G401 (cell line): ENCODE measurements at places on chromosomes 1 and 21.

GRCh38 chr1:23123528-23123927 lies 45.1 kb downstream of the LUZP1 start:
- DNase-seq, result no peak

DNA sequence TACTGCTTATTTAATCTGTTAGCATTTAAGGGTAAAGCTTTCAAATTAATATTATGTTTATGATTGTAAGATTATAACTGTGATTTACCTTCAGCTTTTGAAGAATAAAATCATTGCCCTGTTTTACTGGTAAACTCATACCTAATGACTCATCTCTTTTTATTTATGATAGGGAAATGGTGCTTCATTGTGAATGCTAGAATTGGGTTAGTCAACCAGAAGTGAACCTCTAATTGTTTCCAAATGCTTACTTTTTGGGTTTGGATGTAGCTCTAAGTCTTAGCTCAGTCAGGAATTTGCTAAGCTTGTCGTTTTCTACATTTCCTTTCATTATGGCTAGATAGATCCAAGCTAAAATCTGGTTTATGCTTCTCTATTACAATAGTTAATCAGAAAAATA lies 59.4 kb downstream of the SLC30A7 start:
- no peak for DNase-seq

DNA sequence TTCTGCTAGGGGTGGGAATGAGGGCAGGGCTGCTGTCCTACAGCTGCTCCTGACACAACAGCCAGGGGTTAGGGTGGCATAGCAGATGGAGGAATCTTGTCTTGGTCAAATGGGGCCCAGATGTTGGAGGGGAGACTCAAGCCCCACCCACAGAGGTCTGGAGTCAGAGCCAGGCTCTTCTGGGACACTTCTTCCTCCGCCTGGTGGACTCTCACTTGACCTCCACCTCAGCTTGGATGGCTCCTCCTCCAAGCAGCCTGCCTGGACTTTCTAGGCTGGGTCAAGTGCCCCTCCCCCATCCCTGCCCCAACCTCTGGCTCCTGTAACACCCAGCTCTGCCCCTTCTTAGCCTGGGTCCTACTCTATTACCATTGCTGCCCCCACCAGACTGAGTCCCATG lies 35.5 kb downstream of the EPHA2 start:
- no peak for DNase-seq

DNA sequence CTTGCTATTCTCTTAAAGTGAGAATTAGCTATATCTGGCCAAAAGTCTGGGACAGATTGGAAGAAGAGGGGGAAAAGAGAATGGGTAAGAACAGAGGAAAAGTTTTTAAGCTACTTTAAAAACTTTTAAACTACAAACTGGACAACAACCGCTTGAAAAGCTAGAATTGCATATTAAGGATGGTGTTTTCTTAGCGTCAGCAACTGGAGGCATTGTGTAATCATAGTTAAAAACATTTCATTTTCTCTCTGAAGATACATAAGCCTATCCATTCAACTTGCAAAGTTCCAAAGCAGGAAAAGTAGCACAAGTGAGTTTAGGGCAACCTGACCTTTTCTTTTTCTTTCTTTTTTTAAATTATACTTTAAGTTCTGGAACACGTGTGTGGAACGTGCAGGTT lies 10.9 kb downstream of the PBX1 start:
- DNase-seq, result no peak

DNA sequence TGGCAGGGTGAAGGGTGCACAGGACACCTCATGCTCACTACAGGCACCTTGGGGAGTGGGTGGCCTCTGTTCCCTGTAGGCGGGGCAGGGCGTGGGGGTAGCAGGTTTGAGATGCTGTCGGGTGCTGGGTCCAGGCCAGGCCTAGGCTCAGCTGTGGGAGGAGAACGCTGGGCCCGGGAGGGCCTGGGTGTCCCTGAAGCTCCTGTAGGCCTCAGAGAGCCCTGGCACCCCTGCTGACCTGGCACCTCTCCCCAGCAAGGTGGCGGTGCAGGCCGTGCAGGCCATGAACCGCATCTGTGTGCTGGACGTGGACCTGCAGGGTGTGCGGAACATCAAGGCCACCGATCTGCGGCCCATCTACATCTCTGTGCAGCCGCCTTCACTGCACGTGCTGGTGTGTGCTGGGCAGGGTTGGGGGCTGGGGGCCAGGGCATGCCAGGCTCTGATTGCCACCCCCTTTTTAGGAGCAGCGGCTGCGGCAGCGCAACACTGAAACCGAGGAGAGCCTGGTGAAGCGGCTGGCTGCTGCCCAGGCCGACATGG lies 2.5 kb upstream of the GJC2 start:
- DNase-seq, result no peak

DNA sequence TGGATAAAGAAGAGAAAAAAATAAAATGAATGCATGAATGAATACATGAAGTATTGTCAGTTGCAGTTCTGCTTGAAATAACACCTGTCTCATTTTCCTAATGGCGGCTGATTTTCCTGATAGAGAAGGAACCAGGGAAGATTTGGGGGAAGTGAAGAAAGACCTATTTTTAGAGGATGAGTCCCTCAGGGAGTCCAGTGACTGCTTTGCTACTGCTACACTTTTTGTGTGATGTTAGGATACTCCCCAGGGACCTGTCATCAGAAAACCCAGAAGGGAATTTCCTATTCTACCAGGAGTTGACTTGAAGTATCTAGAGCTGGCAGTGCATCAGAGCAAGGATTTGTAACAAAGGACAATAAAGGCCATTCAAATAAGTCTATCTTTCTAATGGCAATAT lies 114.8 kb downstream of the MAB21L3 start:
- DNase-seq, result no peak

DNA sequence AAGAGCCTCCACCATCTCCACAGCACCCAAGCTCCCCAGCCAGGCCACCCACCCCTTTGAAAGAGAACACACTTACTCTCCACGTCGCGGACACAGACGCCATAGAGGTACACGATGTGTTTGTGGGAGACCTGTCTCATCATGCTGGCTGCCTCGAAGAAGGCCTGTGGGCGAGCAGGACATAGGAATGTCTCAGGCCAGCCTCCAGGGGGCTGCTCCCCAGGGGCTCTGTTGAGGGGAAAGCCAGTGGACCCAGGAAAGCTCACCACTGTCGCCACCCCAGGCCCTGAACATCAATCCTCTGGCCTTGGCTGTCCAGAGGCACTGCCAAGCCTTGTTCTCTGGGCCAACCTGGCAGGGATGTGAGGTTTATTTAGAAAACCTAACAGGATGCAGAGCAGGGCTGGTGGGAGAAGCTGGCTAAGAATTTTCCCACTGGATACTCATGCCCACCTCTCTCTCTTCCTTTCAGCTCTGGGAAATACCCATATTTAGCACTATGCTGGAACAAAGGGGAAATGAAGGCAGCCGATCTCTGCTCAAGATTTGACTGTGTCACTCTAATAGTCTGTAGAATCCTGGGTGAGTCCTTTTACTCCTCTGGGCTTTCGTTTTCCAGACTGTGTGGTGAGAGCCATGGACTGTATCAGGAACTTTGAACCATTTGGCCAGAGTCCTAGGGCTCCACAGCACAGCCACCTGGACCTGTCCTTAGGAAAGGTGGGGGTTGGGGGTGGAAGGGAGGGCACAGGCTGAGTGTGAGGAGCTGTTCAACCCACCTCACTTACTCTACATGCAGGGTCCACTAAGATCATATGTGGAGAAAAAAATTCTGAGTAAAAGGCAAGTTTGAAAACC lies 101.9 kb downstream of the RAVER2 start:
- no peak for DNase-seq

DNA sequence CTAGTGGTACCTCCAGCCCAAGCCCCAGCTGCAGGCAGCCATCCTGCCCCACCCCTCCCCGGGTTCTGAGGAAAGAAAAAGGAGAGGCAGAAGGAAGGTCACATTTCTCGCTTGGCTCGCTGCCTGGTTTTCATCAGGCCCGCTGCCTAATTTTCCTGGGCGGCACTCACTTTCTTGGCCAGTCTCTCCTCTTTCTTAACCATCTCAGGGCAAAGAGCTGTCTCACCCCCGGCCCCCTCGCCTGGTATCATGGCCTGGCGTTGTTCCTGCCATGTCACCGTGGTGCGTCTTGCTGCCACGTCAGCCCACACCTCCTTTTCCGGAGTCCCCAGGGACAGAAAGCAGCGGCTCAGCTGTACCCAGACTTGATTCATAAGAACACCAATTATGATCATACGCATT lies 26.6 kb upstream of the CASZ1 start:
- DNase-seq, result peak; percentile 24

DNA sequence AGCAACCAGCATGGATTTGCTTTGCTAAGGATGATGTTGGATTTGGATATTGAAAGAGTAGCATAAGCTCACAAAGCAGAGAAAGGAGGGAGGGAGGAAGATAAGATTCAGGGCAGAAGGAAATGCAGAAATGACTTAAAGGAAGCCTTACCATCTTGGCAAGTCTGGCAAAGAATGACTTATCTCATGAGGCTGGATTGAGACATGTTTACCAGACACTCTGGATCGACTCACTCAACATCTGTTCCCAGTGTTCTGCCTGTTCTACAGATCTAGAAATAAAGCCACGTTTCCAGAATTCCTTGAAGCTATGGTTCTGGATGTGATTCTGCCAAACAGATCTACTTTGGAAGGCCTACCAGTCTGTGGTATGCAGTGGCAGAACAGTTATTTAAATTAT lies 38.8 kb upstream of the CTBS start:
- no peak for DNase-seq

DNA sequence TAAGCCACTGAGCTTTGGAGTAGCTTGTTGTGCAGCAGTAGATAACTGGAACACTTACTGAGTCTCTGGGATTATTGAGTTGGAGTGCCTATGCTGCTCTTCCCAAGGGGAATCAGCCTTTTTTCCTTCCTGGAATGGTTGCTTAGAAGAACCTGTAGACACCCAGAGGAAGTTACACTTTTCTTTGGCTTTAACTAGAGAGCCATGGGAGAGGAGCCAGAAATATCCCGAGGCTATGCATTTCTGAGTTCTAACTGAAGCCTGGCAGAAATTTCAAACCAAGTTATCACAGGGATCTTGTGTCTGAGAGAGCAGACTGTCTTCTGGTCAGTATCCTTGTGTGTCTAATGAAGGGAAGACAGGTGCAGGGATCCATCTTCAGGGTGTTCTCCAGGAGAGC lies 28.3 kb downstream of the LAMC1 start:
- no peak for DNase-seq

- no peak for DNase-seq
Observed at GRCh38 chr21:23111070-23111600, 2112.9 kb downstream of the NCAM2 start.

DNA sequence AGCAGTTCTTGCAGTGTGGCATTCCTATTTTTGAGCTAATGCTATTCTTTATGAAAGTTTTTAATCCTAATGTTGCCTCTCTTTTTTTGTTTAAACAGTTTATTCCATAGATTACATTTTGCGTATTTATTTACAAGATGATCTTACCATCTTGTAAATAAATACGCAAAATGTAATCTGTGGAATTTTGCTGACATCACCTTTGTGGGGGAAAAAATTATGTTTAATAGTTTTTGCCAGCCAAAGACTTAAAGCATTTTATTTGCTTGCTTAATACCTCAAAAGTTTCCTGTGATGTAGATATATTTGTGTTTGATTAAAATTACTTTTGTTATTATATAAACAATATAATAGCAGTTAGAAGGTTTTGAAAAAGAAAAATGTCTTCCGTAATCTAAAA lies 15.3 kb downstream of the CDC7 start:
- no peak for DNase-seq

DNA sequence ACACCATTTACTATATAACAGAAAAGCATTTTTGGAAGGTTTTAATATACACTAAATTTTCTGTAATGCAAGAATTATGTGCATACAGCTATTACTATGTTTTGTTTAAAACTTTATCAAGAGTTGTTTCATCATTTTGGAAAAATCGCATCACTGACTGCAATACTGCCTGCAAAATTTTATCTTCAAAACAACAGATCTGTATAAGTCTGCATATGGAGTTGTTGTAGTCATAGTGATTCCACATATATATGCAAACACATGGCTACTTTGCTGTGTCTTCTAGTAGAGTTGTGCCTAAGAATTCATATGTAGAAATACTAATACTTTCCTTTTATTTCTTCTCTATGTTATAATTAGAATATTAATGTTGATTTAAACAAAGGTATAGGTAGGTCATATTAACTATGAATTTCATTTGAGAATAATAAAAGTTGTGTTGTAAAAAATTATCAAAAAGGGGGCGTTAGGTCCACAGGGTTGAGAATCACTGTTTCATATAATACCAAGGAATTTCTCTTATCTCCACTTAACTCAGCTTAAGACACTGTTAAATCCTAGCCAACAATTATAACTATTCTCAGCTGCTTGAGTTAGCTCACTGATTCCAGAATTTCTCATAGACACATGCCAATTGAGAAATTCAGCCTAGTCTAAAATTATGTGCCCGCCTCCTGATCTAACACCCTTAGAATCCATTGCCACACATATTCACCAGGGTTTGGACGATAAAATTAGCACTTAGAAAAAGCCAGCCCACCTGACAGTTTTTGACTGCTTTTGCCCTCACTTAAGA lies 22.9 kb upstream of the LAMC1 start:
- no peak for DNase-seq

- no peak for DNase-seq
Observed at GRCh38 chr1:19448491-19449439, 36.6 kb downstream of the CAPZB start.

- no peak for DNase-seq
Observed at GRCh38 chr1:230679192-230679591, 34.7 kb downstream of the AGT start.

GRCh38 chr21:40546647-40547046 lies 300.3 kb downstream of the DSCAM start:
- DNase-seq, result no peak

DNA sequence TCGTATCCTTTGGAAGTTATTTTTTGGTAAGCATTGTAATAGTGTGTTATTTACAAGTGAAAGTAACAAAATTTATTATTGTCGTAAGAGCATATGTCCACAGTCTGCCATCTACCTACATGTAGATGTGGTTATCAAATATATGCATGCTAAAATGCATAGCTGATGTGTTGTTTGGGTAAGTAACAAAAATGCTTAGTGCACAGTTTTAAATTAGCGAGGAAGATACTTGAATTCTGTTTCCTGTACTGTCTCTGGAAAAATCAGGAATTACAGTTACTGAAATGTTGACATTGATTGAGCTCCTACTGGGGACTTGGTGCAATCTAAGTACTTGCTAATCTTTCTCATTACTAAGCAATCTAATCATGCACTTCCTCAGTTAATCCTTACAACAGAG lies 14.3 kb downstream of the WDR64 start:
- no peak for DNase-seq

- no peak for DNase-seq
Observed at GRCh38 chr1:15950302-15950701, 25.6 kb downstream of the ZBTB17 start.

GRCh38 chr1:107689159-107689558 lies 275.8 kb downstream of the VAV3 start:
- DNase-seq, result no peak

DNA sequence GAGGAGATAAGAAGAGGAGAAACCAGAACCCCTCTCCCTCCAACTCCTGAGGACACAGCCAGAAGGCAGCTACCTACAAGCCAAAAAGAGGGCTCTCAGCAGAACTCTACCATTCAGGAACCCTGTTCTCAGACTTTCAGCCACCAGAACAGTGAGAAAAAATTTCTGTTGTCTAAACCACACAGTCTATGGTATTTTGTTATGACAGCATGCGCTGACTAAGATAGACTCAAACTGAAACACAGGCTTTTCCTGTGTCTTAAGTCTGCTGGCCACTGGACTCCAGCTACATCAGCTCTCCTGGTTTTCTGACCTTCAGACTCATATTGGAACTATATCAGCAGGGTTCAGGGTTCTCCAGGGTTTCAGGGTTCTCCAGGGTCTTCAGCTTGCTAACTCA lies 126.5 kb upstream of the TNFSF4 start:
- DNase-seq, result no peak
